PC-3 (cell line): ENCODE measurements at places on chromosomes 6 and 20. TPM values are rescaled to one million over a fixed set of nuclear protein-coding genes. Genes with fewer than 3 reads are reported as not detected.

DNA sequence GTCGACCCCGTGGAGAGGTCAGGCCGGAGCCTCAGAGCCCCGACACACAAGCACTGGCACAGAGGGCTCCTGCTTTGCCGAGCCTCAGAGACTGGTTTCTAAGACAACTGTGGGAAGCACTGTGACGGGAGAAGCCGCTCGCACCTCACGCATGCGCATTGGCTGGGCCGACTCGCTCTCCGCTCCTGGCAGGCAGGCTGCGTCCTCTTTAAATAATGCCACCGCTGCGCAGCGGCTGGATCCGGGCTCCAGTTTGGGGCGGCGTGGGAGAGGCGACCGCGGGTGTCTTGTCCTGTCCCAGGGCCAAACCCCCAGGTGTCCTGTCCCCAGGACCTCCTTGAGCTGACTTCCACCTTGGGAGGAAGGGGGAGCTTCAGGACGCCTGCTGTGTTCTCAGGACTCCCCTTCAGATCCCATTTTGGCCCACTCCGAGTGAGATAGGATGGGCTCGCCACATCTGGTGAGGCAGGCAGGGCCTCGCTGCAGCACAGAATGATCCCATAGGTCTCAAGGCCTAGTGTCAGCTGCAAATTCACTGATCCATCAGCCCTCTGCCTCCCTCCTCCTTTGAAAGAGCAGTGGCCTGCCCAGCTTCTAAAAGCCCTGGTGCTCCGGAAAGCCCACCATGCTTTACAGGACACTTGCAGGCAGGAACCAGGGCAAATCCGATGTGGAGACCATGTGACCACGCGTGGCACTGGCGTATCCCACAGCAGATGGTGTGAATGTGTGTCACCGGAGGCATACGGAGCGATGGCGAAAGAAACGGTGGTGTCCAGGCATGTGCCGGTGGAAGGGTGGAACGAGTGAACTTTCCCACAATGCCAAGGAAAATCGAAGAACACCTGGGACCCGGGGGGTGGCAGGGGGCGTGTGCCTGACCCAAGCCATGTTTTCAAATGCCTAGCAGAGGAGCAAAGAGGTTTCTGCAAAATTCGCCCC, 169.3 kb upstream of the ZNF337 start:
- H3K27me3 ChIP-seq: no peaks in the 10 kb centered on the region
- peaks cover 29% of the 10 kb centered on the region for H3K4me1 ChIP-seq
- no peaks in the 10 kb centered on the region for H3K36me3 ChIP-seq
- peak overlapping the region; percentile 62 for H3K4me3 ChIP-seq
- peak; percentile 76 for DNase-seq
- H3K27ac ChIP-seq: no peak overlapping the region

- DNase-seq: no peak
- peaks cover 31% of the 10 kb centered on the region for H3K4me1 ChIP-seq
- no peak overlapping the region for H3K4me3 ChIP-seq
- no peak overlapping the region for H3K27ac ChIP-seq
- no peaks in the 10 kb centered on the region for H3K36me3 ChIP-seq
- H3K27me3 ChIP-seq: no peaks in the 10 kb centered on the region
Measured at GRCh38 chr6:142857233-142857761, 87.7 kb downstream of the HIVEP2 start.

DNA sequence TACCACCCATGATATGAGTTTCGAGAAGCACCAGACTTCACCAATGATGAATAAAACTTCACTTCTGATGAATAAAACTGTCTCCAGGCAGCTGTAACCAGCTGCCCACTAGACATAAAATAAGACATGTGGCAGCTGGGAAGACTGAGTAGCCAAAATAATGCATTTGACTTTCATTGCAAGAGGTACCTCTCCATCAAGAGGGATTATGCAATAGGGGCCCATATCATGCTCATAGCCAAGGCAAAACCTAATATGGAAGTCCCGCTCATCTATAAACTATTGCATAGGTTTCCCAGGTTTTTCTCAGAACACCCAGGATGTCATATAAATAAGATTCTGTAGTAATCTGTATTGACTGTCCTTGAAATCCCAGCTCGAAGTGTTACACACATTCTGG, 155.5 kb downstream of the SIM1 start:
- no peak for DNase-seq
- H3K27ac ChIP-seq: no peak overlapping the region
- H3K4me1 ChIP-seq: no peaks in the 10 kb centered on the region
- H3K36me3 ChIP-seq: no peaks in the 10 kb centered on the region

GRCh38 chr20:38106461-38106860, 58.6 kb downstream of the TGM2 start:
- DNase-seq: no peak
- H3K4me1 ChIP-seq: peaks cover 42% of the 10 kb centered on the region
- no peak overlapping the region for H3K27ac ChIP-seq
- no peaks in the 10 kb centered on the region for H3K27me3 ChIP-seq
- H3K36me3 ChIP-seq: no peaks in the 10 kb centered on the region
- H3K4me3 ChIP-seq: no peak overlapping the region

- H3K27ac ChIP-seq: no peak overlapping the region
- H3K4me3 ChIP-seq: no peak overlapping the region
- no peak for DNase-seq
- no peaks in the 10 kb centered on the region for H3K27me3 ChIP-seq
- no peaks in the 10 kb centered on the region for H3K4me1 ChIP-seq
- H3K36me3 ChIP-seq: no peaks in the 10 kb centered on the region
Measured at GRCh38 chr6:114989279-114989964, 646.6 kb upstream of the HS3ST5 start.

DNA sequence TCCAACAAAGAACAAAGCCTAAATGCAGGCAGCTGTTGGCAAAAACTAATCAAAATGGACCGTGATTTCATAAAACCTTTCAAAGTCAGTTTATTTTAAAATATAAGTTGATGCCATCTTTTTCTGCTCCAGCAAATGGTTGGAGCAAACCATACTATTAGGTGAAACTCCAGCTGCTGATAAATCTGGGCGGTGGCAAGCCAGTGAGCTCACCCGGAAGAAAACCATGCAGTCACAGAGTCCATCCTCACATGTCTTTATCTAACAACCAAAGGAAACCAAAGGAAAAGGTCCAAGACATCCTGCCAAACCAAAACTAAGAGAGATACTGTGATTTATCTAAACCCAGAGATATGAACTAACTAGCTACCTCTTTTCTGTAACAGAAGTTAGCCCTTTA, 72.6 kb downstream of the HIVEP2 start:
- H3K4me1 ChIP-seq: peaks cover 20% of the 10 kb centered on the region
- no peak overlapping the region for H3K4me3 ChIP-seq
- H3K36me3 ChIP-seq: no peaks in the 10 kb centered on the region
- no peaks in the 10 kb centered on the region for H3K27me3 ChIP-seq
- no peak for DNase-seq
- H3K27ac ChIP-seq: peak overlapping the region; percentile 78

The STK38 gene
- total RNA-seq: 25.7 and 26.9 TPM in 2 replicates

The TGM3 gene
- total RNA-seq: not detected in 2 replicates
